Activated T-cell treated with anti-CD3 and anti-CD28 coated beads, Interleukin-2, amount 50 U/mL, for 1 hour (primary cell): ENCODE measurements at places on chromosomes 11 and 22.

DNA sequence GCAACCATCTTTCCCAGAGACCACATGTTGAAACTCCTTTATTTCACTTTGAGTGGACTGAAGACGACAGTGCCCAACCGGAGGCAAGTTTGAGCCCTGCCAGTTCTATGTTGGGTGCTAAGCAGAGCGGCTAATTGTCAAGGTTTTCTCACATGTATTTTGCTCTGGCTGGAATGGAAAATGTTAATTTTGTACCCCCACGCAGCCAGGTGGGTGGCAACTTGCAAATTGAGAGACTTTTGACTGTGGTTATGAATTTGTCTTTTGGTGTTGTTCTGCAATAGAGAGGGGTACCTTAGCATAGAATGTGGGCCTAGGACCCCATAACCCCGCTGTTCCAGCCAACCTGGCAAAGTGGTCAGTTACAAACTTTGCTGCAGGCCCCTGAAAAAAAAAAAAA lies 42.5 kb upstream of the SLC5A12 start:
- no peak for DNase-seq

- DNase-seq = no peak
These were observed 91.4 kb downstream of the JRKL start for GRCh38 chr11:96481204-96481603.

GRCh38 chr11:67437082-67437808 lies at the start of gene PTPRCAP:
TSS of gene PTPRCAP (minus strand) at chr11:67437682. CDS start at chr11:67437619, 63 bp downstream.
- DNase-seq = peak; percentile 79

DNA sequence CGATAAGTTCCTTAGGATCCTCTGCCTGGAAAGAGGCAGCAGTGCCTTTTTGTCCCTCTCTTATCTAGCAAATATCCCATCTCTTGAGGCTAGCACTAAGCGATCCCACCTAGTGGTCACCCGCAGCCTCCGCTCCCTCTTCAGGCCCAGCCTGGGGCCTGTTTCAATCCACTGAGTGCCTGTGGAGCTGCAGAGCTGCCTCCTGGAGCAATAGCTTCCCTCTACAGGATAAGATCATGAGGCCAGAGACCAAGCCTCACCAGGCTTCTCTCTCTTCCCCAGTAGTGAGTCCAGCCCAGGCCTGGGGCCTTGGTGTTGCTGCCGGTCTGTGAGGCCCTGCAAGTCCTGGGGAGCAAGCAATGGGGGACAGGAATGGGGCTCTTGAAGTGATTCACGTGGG lies 65.8 kb downstream of the SLC22A12 start:
- DNase-seq = no peak

GRCh38 chr11:2102132-2102882 lies 36.9 kb downstream of the IGF2 start:
- no peak for DNase-seq
